Right renal pelvis (tissue), 4 donors: ENCODE measurements at places on chromosomes 7 and 10.

- peak; percentile 40 for DNase-seq
Measured at GRCh38 chr10:63671317-63671937, 150.2 kb downstream of the REEP3 start.

DNA sequence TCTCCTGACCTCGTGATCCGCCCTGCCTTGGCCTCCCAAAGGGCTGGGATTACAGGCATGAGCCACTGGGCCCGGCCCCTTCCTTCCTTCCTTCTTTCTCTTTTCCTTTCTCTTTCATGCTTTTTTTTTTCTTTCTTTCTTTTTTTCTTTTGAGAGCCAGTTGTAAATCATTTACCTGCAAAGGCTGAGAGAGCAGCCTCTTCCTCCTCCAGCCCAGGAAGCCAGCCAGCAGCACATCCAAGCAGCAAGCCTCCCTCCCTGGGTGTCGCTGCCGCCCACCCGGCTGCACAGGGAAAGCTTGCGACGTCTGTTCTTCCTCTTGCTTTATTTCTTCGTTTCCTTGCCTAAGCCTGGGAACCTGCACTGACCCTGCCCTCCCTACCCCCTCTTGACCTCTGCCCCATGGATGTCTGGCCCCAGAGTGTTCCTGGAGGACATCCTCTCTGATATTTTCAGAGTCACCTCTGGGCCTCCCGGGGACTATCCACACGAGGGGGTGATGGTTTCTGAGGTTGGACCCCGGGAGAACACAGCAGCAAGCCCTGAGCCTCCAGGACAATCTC, 62.8 kb upstream of the MYL10 start:
- DNase-seq = no peak

- no peak for DNase-seq
Measured at GRCh38 chr7:149770728-149771636, 2.4 kb downstream of the ZNF467 start.

DNA sequence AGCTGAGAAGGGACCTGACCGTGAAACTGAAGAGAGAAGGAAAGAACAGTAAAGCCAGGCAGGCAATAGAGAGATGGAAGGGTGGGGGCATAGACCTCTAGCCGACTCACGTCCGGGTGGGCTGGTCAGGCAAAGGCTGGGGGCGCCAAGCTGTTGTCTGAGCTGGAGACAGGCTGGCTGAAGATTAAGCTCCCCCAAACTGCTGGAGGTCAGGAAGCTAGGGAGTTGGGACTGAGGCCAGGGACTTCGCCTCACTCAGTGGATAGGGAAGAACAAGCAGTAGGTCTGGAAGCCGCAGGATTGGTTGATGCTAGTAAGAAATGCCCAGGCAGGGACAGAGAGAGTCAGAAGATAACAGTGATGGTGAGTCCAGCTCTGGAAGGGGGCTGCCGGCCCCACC, 5.3 kb downstream of the PITX3 start:
- DNase-seq = no peak

DNA sequence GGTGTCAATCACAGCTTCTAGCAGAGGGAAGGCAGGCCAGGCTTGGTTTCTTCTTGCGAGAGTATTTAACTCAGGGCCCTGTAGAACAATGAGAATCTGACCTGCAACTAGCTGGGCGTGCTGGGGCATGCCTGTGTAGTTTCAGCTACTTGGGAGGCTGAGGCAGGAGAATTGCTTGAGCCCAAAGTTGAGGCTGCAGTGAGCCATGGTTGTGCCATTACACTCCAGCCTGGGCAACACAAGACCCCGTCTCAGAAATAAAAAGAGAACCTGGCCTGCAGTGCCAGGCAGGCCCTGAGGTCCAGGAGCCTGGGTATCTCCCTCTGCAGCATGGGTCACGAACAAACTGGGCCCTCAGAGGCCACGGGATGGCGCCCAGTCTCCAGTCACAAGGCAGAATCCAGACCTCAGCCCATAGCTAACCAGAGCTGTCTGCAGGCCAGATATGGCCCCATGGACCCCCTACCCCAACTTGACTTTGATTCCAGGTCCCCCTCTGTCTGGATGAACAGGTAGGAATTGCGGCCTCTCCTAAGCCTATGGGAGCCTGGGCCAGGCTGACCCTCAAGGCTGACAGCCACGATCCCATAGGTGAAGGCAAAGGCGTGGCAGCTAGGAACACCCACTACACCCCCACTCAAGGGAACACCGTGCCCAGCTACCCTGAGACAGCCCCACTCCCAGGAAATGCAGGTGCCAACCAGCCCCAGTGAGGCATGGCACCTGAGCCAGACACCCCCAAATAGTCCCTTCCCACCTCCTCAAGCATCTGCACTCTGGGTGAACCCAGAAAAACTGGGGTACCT, 102.7 kb upstream of the TNRC18 start:
- no peak for DNase-seq

DNA sequence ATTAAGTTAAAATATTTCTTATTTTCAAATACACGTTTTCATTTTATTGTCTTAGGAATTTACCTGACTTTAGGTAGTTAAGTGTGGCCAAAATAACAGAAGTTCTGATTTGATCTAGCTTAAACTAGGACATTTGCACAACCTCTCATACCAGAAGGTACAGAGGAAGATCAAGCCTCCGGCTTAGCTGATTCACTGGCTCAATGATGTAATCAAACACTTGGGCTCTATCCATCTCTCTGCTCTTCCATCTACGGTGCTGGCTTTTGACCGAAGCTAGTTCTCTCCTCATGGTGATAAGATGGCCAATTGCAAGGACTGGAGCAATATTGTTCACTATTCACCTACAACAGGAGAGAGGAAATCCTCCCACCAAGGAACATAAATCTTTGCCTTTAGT, 12.2 kb upstream of the HYCC1 start:
- no peak for DNase-seq

DNA sequence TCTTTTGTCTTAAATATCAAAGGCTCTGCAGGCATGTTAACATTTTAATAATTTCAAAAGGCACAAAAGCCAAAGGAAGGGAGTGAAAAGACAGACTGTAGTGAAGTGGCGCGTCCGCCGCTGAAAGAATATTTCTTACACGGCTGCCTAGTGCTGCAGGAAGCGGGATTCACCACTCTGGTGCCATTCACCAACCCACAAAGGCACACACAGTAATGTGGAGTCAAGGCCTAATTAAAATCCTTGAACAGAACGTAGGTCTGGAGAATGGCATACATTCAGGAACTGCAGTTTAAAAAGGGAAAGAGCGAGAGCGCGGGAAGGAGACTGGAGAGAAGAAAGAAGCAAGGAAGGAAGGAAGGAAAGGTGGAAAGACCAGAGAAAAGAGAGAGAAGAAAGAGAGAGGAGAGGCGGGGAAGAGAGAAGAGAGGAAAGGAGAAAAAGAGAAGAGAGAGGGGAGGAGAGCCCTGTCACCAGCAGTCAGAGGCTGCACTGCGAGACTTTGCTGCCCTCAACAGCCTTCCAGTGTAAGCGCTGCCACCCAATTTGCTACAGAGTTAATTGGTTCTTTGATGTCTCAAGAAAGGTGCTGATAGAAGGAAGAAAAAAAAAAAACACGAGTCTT, 554.0 kb downstream of the MDFIC start:
- no peak for DNase-seq

GRCh38 chr7:131826960-131827359, 270.5 kb upstream of the PODXL start:
- no peak for DNase-seq
